ENCODE measurements at places on chromosomes 2 and 18.

DNA sequence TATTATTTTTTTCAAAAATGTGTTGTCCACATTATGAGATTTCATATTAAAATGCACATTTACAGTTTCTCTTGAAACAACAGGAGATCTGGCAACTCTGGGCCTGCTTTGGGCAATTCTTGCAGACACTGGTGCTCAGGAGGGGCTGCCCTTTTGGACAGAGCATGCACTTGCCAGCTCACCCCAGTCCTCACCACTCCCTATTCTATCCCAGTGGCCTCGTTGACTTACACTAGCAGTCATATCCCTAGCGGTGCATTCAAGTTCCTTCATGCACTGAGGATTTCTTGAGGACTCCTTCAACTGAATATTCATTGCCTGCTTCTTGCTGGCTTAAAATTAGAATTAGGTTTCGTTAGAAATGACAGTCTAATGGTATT is 87.9 kb upstream of the FHL2 start:
- no peak for DNase-seq

- no peak for DNase-seq
Measured at GRCh38 chr18:56380685-56381084, 257.7 kb downstream of the TXNL1 start.

DNA sequence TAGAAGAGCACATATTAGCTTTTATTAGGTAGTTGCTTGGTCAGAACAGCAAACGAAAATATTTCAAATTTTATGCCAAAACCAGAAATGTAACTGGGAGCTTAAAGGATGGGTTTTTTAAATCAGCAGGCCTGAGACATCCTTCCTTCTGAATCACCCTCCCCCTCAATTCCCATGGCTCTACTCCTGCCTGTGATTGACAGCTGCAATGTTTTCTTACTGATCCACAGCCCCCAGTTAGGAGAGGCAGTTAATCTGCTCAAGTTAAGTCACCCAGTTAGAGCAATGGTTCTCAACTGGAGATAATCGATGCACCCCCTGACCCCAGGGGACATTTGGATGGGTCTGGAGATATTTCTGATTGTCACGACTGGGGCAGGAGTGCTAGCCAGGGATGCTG is 24.9 kb downstream of the KCTD18 start:
- DNase-seq: no peak

- peak; percentile 43 for DNase-seq
Measured at GRCh38 chr2:69741229-69741574, 732 bp upstream of the ANXA4 start.

DNA sequence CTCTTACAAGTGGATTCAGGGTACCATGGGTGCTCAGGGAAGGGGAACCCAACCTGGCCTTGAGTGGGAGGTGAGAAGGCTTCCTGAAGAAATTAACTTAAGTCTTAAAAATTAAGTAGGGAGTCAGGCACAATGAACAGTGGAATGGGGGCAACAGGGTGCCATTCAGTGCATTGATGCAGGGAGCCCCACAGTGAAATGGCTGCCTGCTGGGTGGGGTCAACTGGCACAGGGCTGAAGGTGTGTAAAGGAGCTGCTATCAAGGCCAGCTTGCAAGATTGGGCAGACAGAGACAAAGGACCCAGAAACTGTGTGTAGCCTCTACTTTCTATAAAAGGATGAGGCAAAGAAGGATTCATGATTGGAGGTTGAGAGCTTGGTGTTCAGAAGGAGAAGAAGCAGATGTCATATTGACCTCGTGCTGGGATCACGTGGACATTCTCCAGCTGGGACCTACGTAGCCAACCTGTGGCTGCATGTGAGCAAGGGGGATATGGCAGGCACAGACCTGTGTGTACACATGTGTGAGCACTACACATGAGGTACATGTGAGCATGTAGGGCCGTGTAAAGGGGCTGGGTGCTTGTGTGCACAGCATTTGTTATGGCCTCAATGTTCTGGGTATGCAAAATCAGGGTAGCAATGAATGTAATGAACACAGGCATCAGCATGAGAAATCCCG is 209.5 kb upstream of the HAAO start:
- DNase-seq: no peak

- DNase-seq: no peak
Measured at GRCh38 chr2:101676674-101677073, 20.8 kb upstream of the MAP4K4 start.

GRCh38 chr18:24509435-24509834 is 49.0 kb downstream of the HRH4 start:
- DNase-seq: no peak

DNA sequence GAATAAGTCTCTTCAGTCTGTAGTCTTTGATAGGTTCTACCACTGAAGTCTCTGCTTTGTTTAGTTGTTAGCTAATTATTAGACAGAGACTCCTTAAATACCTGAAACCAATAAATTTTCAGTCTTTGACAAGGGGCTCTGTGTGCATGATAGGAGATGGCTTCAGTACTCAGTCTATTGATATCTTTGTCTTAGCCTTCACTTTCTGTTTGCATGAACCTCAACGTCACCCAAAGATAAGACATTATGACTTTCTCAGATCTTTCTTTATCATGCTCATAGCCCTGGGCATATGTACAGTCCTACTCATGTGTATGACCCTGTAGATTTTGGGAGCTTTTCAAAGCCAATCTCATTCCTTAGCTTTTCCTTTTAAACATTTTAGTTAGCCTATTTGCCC is 183.5 kb upstream of the GCFC2 start:
- DNase-seq: no peak

- no peak for DNase-seq
Measured at GRCh38 chr2:204967199-204967960, 422.1 kb downstream of the PARD3B start.

- DNase-seq: no peak
Measured at GRCh38 chr2:159614534-159615366, 1.6 kb downstream of the BAZ2B start.

- DNase-seq: peak; percentile 24
Measured at GRCh38 chr2:105373895-105374401, 24.9 kb downstream of the FHL2 start.

DNA sequence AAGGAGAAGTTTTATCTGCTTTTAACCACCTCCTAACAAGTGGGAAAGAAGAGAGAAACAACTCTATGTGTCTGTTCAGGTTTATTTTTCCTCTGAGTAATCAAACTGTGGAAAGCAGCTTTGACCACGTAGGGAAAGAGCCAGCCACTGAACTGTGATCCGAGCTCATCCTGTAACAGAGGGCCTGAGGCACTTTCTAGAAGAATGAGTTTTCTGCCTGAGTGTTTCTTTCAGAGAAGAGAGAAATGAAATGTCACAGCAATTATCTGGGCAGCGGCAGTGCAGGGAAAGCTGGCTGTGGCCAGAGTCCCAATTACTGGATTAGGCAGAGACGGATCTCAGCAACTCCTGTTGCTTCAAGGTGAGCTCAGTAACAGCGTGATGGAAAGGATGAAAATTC is 151.9 kb downstream of the CD226 start:
- DNase-seq: no peak

DNA sequence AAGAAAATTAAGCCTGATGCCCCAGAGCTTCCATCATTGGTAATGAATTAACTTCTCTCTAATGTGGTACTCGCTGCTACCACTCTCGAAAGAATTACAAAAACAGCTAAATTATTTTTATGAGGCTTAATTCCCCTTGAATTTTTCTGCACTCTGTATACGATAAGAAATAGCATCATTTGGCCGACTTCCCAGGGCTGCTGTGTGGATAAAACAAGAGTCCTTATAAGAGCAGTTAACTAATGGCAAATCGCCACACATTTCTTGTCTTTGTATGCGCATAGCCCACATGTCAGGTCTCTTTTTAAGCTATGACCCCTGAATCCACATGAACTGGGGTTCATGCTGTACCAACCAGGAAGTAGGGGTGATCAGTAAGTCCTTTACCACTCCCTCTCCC is 668.4 kb downstream of the TMEM182 start:
- no peak for DNase-seq

DNA sequence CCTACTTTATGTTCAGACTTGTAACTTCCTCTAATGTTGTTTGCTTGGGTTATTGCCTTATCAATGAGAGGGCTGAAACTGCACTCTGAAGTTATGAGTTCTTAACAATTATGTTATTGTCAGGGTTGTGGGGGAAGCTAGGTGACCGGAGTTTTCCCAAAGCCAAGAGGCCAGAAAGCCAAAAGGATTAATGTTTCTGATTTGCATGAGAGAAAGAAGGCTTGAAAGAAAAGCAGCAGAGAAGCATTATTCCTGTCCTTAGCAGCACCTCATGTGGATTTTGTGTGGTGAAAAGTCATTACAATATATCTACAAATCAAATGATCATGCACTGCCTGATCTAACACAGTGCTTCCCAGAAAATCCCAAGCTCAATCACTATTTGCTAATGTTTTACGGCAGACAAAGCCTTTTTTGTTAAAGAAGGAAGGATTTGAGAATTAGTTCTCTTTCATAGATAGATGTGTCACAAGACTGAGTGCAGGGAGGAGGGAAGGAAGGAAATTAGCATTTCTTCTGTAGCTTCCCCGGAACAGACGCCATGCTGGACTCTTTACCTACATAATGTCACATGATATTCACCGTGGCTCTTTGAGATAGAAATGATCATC is 203.2 kb downstream of the ALK start:
- no peak for DNase-seq

DNA sequence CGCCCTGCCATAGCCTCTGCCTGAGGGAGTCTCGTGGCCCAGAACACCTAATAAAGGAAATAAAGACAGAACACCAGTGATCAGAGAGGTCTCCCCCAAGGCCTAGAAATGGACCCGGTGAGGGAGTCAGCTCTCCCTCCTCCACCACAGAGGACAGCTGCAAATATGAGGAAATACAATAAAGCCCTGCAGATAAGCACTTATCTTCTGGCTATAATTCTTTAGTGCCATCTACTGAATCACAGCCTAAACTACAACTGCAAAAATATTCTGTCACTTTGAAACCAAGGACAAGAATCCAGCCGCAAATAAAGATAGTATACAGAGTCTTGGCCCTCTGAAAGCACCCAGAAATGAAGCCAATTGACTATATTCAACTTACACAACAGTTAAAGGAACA is 42.4 kb upstream of the TACR1 start:
- no peak for DNase-seq

DNA sequence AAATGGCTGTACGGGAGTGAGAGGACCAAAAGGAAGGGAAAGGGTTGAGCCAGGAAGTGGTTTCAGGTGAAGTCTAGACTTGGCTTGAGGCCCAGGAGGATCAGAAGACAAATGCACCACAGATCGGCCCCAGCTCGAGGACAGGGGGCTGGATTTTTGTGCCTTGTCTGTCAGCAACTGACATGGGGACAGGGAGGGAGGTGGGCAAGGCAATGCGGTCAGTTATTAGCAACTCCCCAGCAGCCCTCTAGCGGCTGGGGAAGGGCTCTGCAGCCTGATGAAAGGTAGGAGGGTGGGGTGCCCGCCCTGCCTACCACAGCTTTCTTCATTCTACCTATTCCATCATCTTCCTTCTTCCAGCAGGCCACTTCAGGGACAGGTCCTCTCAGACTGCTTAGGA is 50.0 kb downstream of the CPO start:
- DNase-seq: peak; percentile 23

- no peak for DNase-seq
Measured at GRCh38 chr2:158659483-158659882, 135.6 kb upstream of the DAPL1 start.

DNA sequence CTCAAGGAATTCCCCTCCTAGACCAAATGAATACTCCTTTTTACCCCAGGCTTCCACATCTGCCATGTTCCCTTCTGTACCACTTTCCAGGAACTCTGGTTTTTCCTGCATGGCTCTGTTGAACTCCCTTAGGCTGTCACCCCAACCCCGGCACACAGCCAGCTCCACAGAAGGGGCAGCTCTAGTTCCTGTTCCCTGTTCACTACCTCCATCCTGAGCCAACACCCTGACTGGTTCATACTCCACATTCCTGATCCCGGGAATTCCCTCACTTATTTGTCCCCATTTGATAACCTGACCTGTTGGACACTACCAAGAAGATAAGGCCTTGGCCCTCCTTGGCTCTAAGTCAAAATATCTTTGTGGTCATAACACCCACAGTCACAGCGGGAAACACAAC is 280.9 kb upstream of the RAB6C start:
- no peak for DNase-seq

GRCh38 chr2:214810671-214811070 is 1.2 kb upstream of the BARD1 start:
- DNase-seq: no peak

DNA sequence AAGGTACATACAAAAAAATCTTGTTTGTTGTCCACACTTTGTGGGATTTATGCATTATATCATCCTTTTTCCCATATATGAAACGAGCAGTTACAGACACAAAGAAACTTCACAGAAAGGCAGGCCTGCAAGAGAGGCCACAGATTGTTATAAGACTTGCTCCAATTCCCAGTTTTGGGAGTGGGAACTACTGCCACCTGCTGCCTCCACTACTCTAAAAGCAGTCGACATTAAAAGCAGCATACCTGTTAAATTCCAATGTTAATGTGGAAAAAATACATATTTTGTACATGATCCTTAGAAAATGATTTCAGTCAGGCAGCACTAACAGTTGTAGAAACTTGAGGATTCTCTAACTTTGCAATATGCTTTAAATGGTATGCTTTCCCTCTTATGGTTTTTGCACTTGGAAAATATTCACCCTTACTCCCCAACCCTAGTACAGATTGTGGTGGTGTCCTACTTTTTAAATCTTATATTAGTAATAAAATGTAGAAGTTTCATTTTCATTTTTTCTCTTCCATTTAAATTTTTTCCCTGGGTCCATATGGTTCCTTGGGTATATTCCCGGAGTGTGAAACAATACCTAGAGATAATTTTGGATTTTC is 37.9 kb downstream of the SLC38A11 start:
- no peak for DNase-seq

DNA sequence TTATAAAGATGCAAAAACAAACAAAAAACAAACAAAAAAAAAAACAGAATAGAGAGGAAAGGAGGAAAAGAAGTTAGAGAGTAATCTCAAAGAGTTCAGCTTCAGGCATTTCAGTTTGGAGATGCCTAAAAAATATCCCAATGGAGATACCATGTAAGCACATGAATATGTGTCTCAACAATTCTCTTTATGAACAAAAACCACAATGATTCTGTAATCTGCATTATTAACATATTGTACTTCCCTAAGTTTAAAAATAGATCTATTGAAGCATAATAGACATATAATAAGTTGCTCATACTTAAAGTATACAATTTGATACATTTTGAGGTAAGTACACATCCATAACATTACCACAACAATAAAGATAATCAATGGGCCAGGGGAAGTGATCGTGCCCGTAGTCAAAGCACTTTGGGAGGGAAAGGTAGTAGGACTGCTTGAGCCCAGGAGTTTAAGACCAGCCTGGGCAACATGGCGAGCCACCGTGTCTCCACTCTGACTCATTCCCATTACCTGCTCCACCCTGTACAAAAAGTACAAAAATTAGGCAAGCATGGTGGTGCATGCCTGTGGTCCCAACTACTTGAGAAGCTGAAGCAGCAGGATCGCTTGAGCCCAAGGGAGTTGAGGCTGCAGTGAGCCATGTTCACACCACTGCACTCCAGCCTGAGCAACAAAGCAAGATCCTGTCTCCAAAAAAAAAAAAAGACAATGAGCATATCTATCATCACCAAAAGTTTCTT is 158.9 kb downstream of the ATAD2B start:
- DNase-seq: no peak

All from GM19239 (cell line).